ENCODE measurements at places on chromosomes 2 and 18.

- DNase-seq = no peak
Observed at GRCh38 chr2:139613264-139613663, 833.1 kb upstream of the NXPH2 start.

DNA sequence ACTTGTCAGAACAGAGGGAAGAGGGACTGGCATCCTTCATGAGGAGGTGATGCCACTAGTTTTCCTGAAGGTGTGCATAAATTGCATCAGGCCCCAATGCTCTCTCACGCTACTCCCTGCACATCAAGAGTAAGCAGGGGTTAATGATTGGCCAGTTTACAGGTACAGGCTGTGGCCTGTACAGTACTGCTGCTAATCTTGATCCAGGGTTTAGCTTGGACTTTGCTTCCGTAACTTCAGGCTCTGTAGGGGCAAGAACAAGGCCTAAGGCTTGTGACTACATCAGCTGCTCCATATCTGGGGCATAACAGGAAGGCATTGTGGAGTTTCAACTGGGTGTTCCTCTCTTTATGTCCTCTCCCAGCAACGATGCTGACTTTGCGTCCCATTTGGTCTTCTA, 96.8 kb upstream of the FZD7 start:
- no peak for DNase-seq

- no peak for DNase-seq
Observed at GRCh38 chr2:234469251-234469845, 27.5 kb downstream of the ARL4C start.

DNA sequence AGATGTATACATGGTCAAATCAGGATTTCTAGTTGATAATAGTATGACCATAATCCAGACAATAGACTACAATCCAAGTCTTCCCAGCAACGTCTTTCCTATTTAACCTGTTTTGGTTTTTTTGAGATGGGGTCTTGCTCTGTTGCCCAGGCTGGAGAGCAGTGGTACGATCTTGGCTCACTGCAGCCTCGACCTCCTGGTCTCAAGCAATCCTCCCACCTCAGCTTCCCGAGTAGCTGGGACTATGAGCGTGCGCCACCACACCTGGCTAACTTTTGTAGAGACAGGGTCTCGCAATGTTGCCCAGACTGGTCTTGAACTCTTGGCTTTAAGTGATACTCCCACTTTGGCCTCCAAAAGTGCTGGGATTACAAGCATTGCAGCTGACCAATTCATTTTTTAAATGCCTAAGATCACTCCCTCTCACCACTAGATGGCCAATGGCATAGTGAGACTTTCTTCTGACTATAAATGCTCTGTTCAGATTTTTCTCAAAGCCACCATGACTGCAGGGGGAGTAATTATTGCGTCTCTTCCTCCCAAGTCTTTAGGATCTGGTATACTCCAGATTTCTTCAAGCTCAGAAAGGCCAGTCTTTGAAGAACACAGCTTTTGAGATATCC, 47.6 kb downstream of the HNRNPLL start:
- DNase-seq = no peak

DNA sequence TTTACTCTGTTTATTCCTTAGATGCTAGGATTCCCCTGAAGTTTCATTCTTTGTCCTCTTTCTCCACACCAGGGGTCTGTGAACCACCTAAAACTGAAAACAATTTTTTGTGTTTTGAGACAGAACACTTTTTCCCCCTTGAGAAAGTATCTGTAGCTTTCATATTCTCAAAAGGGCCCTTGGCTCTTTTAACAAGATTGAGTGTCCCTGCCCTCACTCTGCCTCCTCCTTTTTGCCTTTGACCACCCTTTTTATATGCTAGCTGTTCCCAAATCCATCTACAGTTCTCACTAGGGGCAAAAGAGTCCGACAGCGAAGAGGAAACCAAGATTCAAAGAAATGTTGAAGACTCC, 883 bp upstream of the EHBP1 start:
- no peak for DNase-seq

GRCh38 chr2:19051203-19051831, 307.1 kb downstream of the OSR1 start:
- no peak for DNase-seq

GRCh38 chr18:59265246-59265973, 7.8 kb downstream of the RAX start:
- DNase-seq = no peak

DNA sequence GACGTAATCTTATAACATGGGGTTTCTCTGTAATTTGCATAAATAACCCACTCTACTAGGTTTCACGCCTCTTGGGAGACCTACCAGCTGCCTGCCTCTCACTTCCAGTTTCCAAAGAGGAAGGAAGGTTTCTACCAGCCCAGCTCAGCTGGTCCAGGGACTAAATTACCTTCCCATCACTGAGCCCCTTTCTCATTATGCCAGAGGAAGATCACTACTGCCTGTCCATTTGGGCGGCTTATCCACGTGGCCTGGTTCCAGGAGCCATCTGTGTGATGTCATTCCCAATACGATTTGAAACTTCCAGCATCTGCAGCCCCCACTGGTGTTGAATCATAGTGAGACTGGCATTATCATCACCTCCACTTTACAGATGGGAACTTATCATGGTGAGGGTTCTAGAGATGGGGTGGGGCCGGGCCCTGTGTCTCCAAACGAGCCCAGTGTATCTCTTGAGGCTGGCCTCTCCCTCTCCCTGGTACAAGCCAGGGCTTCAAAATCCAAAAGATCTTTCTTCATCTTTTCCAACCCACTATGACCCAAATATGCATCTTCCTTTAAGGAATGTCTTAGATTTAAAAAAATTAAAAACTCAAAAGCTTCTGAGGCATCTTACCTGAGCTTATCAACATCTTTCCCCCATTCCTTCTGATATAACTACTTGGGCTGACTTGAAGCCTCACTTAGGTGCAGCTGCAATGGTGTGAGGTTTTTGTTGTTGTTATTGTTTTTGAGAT, 140.8 kb downstream of the DDX1 start:
- peak; percentile 37 for DNase-seq

DNA sequence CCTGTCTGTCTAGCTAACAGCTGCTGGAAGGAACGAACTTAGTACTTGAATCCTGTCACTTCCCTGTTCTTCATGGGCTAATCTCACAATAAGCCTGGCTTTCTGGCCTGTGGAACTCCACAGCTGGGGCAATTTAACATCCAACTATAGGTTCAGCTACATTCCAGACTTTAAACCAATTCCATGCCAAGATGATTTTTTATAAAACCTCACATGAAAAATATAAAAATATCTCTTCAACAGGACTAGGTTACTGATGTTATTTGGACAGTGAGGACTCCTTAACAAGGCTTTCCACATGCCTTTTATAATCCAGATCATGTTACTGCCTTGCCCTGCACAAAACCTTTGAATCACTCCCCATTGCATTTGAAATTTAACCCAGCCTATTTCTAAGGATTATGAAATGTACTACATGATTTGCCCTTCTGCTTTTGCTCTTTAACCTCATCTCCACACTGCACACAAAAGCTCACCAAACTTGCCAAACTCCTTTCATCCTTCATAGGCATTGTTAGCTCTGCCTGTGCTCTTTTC, 863.2 kb upstream of the CHAC2 start:
- DNase-seq = no peak

DNA sequence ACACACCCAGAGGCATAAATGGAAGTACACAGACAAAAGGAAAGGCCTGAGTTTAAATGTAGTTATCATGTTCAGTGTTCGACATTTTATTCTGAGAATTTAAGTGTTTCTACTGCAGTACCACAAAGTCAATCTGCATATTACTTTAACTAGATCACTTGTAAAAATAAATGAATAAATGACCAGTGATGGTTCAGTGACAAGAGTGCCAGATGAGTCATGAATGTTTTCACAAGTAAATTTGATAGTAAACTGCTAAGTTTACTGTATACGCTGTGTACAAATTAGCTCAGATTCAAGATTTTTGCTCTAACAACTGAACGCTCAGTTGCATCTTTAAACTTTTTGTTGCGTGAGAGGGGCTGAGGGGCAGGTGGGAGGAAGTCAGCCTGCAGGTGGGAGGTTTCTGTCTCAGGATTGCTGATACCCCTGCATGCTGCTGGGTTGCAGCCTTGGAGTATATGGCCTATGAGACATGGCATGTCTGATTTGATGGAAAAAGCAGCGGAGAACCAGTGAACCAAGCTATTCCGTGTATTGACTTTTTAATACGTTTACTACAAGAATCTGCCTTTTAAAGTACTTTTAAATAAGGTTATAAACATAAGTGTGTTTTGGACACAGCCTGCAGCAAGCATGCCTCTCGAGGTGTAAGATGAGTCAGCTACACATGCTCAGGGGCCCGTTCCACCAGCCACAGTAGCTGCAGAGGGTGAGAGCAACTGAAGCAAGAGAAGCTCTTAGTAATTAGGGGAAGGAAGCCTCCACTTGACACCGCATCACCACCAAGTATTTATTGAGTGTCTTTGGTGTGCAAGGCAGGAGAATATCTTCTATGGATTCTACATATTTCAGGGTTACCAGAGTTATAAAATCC, 245.1 kb downstream of the NEDD4L start:
- no peak for DNase-seq

DNA sequence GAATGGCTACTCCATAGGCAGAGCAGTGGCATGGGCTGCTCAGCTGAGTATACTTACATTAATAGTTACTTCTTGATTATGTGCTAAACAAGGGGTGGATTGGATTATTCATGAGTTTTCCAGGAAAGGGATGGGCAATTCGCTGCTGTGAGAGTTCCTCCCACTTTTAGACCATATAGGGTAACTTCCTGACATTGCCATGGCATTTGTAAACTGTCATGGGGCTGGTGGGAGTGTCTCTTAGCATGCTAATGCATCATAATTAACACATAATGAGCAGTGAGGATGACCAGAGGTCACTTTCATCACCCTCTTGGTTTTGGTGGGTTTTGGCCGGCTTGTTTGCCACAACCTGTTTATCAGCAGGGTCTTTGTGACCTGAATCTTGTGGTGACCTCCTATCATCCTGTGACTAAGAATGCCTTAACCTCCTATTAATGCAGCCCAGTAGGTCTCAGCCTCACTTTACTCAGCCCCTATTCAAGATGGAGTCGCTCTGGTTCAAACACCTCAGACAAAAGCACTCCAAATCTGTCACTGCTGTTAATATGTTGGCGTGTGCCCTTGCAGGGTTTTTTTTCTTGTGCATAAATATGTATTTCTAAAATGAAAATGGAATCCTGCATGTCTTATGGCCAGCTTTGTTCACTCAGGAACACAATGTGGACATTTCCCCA, 56.0 kb downstream of the CYBRD1 start:
- DNase-seq = no peak

DNA sequence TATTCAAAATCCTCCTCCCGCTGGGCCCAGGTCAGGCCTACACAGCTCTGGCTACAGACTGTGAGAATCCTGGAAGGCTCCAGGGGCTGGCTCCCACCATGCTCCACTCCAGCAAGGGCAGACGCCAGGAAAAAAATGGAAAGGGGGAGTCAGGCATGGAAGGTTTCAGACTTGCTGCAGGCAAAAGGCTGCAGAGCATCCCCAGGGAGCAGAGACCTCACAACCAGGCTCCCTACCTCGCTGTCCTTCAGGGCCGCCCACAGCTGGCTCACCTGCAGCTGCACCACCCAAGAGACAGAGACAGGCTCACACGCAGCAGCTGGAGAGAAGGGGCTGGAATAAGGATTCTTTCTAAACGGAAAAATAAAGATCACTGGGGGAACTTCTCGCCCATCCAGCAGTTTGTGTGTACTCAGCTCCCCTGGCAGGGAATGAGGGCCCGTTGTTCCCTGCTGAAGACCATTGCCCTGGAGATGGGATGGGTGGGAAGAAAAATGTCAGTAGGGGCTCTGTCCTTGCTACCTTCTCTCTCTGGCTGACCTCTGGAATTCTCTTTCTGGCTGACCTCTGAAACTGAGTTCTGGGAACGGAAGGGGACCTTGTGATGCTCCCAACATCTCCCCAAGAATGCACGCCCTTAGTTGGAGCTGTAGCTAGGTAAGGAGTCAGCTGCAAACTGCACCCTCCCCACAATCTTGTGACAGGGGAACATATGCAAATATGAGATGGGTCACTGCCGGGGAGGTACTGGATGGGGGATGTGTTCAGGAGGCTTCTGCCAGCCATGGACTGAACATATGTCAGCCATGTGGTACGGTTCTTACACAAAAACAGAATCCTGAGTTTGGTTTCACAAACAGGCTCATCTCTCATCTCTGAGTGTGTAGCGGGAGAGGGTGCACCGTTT, 34.5 kb downstream of the BCL2 start:
- no peak for DNase-seq

DNA sequence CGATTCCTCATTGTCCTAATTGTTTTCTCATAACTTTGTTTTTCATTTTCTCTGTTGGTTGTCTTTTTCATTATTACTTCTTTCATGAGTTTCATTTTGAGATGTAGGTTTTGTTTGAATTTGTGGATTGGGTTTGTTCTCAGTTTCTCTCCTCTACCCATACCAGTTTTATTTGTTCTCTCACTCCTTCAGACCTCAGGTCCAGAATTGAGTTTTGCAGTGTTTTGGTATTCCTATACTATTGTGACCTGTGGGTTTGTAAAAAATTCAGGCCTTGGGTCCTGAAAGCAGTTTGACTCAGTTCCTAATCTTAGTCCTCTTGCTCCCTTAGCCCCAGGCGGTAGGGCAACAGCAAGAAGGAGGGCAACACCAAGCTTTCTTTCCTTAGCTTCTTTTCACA, 28.3 kb upstream of the UBE2E3 start:
- no peak for DNase-seq

GRCh38 chr2:68932402-68932801, 20.3 kb downstream of the GKN2 start:
- no peak for DNase-seq

GRCh38 chr2:213067888-213068287, 83.5 kb downstream of the IKZF2 start:
- DNase-seq = no peak

GRCh38 chr2:239904496-239904895, 120.6 kb downstream of the NDUFA10 start:
- DNase-seq = no peak

DNA sequence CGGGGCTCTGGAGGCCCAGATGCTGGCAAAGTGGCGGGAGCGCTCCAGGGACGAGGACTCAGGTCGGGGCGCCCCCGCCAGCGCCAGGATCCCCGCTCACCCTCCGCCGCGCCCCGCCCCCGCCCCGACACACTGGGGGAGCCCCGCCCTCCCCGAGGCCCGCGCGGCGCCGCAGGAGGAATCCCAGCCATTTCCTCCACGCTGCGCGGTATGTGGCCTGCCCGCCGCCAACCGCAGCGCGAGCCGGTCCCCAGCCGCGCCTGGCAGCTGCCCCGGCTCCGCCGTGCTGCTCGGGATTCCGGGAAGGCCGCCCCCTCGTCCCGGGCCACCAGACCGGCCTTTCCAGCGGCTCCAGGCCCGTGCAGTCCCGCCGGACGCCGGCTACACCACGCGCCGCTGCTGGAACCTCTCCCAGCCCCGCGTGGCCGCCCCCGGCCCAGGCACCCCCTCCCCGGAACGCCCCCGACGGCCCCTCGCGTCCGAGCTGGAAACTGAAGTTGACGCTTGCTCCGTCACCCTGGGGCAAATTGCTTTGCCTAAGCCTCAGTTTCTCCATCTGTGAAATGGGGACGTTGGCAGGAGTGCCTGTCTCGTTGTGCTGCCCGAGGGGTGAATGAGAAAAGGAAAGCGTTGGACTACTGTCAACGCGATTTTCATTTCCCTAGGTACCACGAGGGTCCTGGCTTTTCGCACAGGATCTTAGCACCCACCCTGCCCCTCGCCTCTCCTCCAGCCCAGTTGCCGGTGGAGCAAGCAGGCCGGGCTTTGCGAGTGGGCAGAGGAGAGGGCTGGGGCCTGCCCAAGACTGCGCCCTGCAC, 53.6 kb downstream of the PKDCC start:
- peak; percentile 52 for DNase-seq

- no peak for DNase-seq
Observed at GRCh38 chr18:35588122-35588521, 6.6 kb downstream of the GALNT1 start.

- DNase-seq = no peak
Observed at GRCh38 chr2:170143045-170143717, 34.8 kb upstream of the MYO3B start.

- no peak for DNase-seq
Observed at GRCh38 chr2:13676269-13676668, 956.2 kb upstream of the LRATD1 start.
